ENCODE measurements at places on chromosomes 4 and X.

- DNase-seq, result no peak
Measured at GRCh38 chr4:23931489-23931830, 41.6 kb upstream of the PPARGC1A start.

DNA sequence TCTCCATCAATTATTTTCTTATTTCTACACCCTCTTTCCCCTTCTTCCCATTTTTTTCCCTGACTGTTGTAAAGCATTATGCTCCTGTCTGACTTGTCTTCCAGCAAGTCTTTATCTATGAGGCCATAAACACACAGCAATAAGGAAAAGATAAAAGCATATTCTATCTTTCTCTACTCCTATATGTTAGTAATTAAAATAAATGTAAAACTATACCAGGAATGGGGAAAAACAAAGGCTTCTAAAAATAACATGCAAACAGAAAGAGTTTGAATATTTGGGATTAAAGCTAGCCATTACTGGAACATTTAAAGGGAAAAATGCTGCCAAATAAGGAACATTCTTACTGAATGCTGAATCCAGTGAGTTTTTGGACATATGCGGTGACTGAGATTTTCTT is 471.7 kb upstream of the HS3ST1 start:
- no peak for DNase-seq

- DNase-seq, result no peak
Measured at GRCh38 chr4:155769090-155769489, 10.3 kb downstream of the GUCY1B1 start.

- no peak for DNase-seq
Measured at GRCh38 chr4:127097061-127097460, 535.7 kb upstream of the INTU start.

DNA sequence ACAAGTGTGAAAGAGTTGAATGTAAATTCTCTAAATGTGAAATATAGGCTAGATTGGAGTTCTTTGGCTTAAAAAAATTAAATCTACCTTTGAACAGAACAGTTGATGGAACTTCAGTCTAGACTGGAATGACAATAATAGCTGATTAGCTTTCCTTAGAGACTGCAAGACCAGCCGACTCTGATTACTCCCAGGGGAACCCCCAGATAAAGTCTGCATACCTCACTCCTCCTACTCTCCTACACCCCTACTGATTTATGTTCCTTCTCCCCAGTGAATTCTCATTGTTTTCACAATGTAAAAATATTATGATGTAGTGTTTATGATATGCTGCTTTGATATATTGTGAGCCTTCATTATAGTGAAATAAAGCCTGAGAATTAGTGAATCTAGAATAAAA is 241.3 kb downstream of the CFAP299 start:
- DNase-seq, result no peak

DNA sequence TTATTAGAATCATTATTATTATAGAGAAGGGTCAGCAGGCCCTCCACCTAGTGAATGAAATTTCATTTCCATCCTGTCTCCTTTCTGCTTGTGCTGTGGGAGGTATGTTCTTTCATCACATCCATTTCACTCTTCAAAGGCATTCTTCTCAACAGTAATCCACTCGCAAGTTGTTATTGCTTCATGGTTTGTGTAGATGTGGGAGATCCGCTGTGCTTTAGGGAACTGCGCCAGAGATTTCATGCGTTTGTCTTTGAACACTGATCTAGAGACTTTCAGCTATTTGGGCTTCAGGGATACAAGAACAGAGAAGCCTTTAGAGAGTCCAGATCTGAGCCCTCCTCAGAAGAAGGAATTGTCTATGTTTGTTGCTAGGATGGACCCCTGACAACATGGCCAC is 53.5 kb upstream of the PUDP start:
- DNase-seq, result no peak

DNA sequence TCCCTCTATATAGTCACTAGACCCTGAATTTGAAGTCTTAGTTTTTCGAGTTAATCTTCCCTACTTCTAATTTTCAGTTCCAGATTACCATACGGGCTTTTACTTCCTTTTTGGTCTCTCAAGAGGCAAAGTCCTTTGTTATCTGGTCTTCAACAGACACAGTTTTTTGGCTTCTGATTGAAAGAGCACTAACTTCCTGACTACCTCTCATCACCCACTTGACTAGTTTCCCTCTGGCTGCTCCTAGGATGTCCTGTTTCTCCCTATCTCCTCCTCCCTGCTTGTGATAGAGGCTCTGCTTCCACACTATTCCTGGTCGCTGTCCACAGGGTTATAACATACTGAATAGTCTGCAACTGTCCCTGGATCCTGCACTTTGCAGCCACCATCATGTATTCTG is 16.7 kb upstream of the WDR44 start:
- DNase-seq, result no peak

DNA sequence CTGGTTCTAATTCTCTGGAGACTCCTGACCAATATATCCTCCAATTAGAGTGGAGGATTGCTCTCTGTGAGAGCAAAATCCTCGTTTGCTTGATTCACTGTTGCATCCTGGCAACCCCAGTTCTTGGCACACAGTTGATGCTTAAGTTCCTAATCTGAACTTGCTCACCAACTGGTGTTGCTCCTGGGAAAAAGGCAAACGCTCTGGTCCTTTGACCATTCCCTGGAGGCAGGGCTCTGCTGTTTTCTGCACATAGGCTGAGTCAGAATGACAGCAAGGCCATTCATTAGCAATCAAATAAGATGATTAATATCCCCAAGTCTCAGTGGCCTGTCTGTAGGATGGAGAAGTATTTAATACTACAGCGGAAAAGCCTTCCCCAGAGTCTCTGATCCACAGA is 172.7 kb upstream of the TBC1D9 start:
- no peak for DNase-seq

DNA sequence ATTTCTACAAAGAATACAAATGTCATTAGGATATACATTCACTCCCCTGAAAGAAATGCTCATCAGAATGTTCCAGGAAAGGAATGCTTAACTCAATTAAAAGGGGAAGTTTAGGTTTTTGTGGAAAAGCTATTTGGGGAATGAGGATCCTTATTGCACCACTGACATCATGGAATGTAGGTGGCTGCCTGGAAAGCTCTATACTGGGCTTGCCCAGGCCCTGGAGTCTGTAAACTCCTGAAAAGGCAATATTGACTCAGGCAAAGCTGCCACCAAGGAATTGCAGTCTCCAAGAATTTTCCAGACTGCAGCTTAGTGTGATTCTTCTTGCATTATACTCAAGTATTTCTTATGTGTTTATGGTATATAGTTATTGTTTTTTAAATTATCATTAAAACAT is 15.7 kb downstream of the DAPP1 start:
- DNase-seq, result no peak
